ENCODE measurements at places on chromosomes 4 and X. TPM values are rescaled to one million over a fixed set of nuclear protein-coding genes. Genes with fewer than 3 reads are reported as not detected.

The F8A1 gene
- total RNA-seq: 3.7 TPM

The CXCL1 gene
- 1.9 TPM for total RNA-seq

The MEPE gene
- total RNA-seq: 1.4 TPM

The DRD5 gene
- 0.83 TPM for total RNA-seq

The RHOXF1 gene
- not detected for total RNA-seq

- peak; percentile 51 for DNase-seq
Measured at GRCh38 chrX:140766024-140766611, 56.6 kb downstream of the LINC00632 start.

DNA sequence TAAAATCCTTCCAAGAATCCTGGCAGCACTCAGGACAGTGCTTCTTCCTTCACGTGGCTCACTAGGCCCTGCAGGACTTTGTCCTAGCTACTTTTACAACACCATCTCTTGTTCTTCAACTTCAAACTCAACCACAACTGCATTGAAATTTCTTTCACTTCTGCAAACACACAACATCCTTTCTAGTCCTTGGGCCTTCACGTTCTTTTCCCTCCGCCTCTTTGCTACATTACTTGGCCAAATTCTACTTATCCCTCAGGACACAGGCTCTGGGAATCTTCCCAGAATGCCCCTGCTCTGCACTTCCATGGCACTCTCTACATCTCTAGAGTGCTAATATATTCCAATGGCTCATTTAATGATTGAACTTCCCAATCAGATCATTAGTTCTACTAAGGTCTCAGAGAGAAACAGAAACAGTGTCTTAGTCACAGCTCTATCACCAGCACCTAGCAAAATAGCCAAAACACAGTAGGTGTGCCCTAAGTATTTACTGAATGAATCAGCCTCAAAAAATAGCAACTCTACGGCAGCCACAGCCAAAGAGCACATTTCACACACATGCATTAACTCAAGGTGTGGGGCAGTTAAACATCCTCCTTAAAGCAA, 73.3 kb downstream of the MANBA start:
- DNase-seq: no peak

GRCh38 chr4:183173580-183174526, 74.8 kb downstream of the WWC2 start:
- no peak for DNase-seq

- no peak for DNase-seq
Measured at GRCh38 chr4:140529434-140529833, 5.5 kb downstream of the ELMOD2 start.

DNA sequence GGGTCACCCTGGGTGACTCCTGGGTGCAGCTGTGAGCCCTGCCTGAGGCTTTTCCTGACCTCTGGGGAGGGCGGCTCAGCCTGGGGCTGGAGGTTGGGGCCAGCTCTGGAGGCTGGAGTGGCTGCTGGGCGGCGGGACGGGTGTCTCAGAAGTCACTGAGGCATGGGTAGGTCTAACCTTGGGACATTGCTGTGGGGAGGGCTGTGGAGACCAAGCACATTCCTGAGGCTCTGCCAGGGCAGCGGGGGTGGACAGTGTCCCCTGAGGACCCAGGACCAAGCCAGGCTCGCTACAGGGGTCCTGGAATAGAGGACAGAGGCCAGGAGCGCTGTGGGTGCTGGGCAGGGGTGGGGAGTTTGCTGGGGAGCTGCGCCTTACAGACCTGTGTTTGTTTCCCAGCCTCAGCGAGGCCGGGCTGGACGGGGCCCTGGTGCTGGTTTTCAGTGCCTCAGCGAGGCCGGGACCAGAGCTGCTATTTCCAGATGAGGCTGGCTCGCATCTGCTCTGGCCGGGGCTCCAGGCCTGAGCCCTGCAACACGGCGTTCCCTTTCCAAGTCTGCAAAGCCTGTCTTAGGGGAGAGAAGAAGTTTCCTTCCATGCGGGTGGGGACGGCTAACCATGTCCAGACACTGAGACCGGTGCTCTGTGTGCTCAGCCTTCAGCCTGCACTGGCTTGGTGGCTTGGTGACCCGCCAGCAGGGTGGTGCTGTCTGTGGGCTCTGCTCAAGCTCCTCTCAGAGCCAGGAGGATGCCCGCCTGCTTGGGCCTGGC, 3.0 kb upstream of the SLC25A6 start:
- no peak for DNase-seq

DNA sequence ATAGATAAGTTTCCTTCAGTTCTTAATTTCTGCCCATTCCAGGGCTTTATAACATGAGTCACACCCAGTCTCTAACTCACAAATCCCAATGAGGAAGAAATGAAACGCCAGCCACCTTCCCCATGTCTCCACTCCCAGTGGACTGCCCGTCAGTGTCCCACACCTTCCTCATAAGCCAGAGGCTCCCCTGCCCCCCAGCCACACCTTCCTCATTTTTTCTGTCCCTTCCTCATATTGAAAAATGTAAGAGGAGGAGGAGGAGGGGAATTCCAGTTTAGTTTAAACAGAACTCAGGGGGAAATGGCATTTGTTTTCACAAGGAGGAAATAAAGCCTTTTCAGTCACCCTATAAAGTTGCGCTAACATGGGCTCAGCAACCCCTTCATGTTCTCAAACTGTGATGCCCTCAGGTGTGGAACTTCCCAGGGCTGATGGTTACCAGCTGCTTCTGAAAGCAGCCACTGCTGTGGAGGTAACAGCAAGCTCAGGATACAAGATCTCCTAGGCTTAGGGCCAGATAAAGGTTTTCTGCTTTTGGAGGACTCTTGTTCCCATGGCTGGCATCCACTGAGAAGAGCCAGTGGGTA, 97.8 kb downstream of the PARM1 start:
- no peak for DNase-seq

- DNase-seq: no peak
Measured at GRCh38 chr4:21507439-21507838, 441.1 kb downstream of the KCNIP4 start.

DNA sequence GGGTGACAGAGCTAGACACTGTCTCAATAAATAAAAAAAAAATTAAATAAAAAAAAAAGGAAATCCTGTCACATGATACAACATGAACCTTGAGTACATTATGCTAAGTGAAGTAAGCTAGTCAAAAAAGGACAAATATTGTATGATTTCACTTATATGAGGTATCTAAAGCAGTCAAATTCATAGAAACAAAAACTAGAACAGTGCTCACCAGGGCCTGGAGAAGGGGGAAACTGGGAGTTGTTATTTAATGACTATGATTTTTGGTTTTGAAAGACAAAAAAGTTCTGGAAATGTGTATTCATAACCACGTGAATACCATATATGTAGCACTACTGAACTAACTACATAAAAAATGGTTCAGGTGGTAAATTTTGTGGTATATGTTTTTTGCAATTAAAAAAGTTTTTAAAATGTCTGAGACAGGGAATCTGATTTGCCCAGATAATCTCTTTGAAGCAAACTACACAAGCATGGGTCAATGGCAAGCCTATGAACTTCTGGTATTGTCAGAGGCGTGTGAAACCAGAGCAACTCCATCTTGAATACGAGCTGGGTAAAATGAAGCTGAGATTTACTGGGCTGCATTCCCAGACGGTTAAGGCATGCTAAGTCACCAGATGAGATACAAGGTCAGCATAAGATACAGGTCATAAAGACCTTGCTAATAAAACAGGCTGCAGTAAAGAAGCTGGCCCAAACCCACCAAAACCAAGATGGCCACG, 42.3 kb downstream of the ANAPC10 start:
- no peak for DNase-seq

DNA sequence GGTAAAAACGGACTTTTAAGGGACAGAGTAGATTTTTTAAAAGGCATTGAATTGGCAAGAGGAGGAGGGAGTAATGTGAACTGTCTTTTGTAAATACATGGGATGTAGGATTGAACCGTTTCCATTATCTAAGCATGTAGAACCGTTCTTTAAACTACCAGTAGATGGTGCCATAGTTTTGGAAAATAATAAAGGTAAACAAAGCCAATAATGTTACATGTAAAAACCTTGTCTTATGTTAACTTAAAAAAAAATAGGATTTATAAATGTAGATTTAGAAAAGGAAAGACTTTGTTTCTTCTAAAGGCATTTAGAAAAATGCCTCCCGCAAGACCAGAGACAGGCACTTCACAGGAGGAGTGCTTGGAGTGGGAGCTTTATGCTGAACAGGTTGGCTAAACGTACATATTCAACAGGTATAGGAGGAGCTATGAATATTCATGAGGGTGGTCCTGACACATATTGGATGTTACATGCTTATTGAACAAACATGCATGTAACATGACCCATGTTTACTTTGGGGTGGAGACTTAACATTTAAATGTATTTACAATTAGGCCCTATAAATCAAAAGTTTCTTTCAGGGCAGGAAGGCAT, 45.5 kb upstream of the FAM241A start:
- DNase-seq: peak; percentile 28

- DNase-seq: no peak
Measured at GRCh38 chr4:89681671-89682070, 155.3 kb downstream of the SNCA start.

DNA sequence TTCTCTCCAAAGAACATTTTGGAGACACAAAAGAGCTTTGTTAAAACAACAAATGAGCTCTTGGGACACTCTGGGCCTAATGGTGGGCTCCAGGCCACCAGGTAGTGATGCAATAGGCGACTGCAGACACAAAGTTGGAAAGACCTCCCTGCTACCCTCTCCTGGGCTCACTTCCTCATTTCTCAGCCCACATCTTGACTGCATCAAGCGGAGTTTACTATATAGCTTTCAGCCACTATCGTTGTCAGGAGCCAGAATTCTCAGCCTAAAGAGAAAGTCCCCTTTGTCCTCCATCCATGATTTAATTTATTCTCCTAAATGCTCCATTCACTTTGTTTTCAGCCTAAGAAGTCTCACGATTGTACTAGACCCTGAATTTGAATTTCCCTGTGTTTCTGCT, 114.9 kb downstream of the EFHC2 start:
- no peak for DNase-seq

- no peak for DNase-seq
Measured at GRCh38 chr4:87901422-87901992, 68.7 kb downstream of the MEPE start.

DNA sequence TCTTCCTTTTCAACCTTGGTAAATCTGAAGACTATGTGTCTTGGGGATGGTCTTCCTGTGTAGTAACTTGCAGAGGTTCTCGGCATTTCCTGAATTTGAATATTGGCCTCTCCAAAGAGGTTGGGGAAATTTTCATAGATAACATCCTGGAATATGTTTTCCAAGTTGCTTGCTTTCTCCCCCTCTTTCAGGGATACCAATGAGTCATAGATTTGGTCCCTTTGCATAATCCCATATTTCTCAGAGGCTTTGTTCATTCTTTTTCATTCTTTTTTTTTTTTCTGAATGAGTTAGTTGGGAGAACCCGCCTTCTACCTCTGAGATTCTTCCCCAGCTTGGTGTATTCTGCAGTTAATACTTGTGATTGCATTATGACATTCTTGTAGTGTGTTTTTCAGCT, 549.2 kb upstream of the AMOT start:
- no peak for DNase-seq

DNA sequence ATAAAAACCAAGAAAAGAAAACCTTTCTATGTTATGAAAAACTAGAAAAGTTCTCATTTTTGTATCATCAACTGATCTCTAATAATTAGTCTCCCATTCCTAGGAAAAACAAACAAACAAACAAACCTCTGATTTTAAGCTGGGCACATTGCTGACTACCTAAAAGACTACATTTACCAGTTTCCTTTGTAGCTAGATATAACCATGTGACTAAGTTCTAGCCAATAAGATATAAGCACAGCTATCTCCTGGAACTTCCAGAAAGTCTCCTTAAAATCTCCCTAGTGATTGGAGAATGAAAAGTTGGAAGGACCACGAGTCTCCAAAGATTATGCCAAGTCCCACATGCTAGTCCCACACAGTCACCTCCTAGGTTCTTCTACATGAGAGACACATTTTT, 108.9 kb downstream of the NR3C2 start:
- DNase-seq: no peak

All from spinal cord (tissue), 10 donors.